NCI-H2107 (cell line): ENCODE measurements at places on chromosomes 16 and 17.

DNA sequence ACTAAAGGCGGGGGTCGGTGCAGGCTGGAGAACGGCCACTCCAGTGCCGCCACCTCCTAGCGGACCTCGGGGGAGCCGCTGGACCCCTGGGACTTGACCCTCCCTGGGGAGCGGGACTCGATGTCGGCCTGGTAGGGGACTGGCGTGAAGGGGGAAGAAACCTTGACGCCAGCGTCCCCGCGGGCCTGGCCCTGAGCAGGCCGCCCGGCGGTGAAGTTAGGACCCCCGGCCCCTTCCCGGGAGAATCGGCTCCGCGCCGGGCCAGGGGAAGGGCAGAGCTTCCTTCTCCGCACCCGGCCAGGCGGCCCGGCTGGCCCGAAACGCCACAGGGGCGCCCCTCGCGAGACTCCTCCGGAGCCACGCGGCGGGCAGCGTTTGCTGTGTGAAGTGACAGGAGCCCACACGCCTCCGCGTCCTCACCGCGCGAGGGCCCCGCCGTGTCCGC is 389 bp downstream of the DUS1L start:
- DNase-seq = no peak

- no peak for DNase-seq
Observed at GRCh38 chr16:74169066-74169465, 127.5 kb upstream of the PSMD7 start.

- no peak for DNase-seq
Observed at GRCh38 chr17:34114174-34114573, 140.9 kb upstream of the CCL2 start.

- no peak for DNase-seq
Observed at GRCh38 chr16:31213877-31214707, at the start of gene TRIM72. TRIM72 (plus strand) TSS chr16:31214119; CDS start chr16:31214739, 620 bp downstream.

DNA sequence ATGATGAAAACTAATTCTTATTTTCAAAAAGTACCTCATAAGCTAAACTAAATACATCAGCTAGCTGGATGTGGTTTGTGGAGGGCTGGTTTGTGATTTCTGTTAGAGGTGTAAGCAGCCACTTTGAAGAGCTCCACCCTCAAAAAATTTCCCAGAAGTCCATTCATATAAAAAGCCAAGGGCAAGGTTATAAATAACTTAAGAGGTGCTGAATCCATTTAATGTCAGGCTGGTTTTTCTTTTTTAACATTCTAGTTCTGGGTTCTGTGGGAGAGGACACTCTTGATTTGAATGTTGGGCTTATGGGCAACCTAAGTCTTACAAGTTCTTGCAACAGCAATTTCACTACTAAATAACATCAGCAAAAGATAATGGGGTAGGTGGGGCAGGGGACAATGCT is 3.4 kb upstream of the WIPI1 start:
- DNase-seq = no peak
